ENCODE measurements at places on chromosomes 1 and 21.

- no peak for DNase-seq
Measured at GRCh38 chr1:28162151-28162550, 14.3 kb downstream of the PTAFR start.

DNA sequence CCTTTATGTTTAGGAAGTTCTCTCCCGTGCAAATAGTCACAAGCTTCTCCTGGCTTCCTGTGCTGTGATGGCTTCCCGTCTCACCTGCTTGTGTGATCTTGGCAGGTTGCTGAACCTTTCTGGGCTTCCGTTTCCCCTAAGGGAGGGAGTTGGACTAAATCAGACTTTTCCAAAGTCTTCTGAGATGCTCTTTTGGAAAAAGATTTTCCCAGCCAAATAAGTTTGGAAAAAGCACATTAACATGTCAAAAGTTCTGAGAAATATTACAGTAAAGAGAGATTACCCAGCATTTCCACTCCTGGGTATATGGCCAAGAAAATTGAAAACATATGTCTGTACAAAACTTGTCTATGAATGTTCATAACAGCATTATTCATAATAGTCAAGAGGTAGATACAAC lies 36.0 kb upstream of the TENT5C start:
- no peak for DNase-seq

- DNase-seq: no peak
Measured at GRCh38 chr1:74652711-74653139, 20.9 kb downstream of the ERICH3 start.

DNA sequence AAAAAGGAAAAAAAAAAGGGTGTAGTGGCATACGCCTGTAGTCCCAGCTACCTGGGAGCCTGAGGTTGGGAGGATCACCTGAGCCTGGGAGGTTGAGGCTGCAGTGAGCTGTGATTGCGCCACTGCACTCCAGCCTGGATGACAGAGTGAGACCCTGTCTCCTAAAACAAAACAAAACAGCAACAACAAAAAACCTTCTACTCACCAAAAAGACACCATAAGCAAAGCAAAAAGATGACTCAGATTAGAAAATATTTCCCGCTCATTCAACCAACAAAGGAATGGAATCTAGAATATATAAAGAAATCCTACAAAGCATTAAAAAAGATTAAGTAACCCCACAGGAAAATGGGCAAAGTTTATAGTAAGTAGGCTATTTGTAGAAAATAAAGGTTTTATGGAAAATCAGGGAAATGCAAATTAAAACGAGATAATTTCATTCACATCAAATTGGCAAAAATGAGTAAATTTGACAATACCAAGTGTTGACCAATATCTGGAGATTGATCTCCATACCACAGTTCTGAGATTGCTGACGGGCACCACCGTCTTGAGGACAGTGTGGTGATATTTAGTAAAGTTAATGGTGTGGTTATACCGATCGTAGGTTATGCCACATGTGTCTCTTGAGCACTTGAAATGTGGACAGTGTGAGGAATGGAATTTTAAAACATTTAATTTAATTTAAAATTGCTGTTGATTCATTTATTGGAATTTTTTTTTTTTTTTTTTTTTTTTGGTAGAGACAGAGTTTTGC lies 54.0 kb downstream of the PIK3CD start:
- no peak for DNase-seq

DNA sequence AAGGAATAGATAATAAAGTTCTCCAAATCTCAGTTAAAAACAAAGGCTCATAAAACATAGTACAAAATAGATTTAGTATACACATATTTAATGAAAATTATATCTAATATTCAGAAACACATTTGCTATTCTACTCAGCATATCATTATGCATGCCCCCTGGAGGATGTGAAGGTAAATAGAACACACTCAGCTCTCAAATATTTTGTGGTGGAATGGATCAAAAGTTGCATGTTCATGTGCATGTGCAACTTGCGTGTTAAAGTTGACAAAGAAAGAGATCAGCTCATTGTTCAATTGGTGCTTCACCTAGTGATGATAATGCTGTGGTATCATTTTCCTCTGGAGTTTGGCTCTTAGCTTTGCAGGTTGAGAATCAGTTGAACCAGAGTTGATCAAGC lies 4.9 kb upstream of the ZNF644 start:
- no peak for DNase-seq

DNA sequence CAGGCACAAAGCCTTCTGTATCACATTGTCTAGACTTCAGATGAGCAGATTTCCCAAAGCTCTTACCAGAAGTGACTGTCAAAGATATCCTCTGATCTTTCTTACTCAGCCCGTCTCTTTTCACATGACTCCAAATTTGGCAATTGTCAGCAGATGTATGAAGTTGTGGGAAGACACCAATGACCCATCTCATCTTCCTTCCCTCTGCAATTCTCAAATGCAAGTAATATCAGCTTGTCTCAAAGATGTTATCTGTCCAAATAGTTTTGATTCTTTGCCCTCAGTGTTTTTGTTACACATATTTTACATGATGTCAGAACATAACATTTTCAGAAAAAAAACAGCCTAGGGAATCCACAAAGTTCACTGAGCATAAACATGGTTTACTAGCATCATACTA lies 45.1 kb upstream of the RGS2 start:
- no peak for DNase-seq

- DNase-seq: no peak
Measured at GRCh38 chr1:224435999-224436398, 1.4 kb upstream of the WDR26 start.

- DNase-seq: no peak
Measured at GRCh38 chr21:26374817-26375216, 198.3 kb downstream of the CYYR1 start.

GRCh38 chr21:42614396-42614795 lies 39.0 kb upstream of the PDE9A start:
- peak; percentile 69 for DNase-seq

DNA sequence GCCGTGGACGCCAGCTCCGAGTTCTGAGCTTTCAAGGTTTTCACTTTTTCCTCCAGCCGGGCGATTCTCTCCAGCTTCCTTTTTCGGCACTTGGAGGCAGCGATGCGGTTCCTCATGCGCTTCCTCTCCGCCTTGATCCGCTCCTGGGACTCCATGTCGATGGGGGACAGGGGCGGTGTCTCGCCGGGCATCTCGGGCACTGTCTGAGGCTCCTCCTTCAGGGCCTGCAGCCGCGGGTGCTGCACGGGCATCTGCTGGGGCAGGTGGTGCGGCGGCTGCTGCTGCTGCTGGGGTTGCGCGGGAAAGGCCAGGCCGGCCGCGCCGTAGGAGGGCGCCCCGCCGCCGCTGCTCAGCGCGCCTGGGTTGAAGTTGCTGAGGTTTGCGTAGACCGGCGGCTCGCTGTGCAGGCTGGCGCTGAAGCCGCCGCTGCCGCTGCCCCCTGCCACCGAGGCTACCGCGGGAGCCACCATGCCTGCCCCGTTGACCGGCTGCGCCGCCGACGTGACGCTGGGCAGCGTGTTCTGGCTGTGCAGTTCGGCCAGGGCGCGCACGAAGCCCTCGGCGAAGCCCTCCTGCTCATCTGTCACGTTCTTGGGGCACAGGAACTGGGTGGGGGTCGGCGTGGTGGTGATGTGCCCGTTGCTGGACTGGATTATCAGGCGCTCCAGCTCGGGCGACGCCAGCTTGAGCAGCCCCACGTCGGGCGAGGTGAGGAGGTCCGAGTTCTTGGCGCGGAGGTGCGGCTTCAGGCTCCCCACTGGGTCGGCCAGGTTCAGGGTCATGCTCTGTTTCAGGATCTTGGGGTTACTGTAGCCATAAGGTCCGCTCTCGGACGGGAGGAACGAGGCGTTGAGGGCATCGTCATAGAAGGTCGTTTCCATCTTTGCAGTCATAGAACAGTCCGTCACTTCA lies 1.4 kb downstream of the JUN start:
- DNase-seq: peak; percentile 76

- no peak for DNase-seq
Measured at GRCh38 chr1:8974551-8974950, 28.9 kb downstream of the CA6 start.

- DNase-seq: no peak
Measured at GRCh38 chr1:46148318-46148717, 15.9 kb upstream of the PIK3R3 start.

DNA sequence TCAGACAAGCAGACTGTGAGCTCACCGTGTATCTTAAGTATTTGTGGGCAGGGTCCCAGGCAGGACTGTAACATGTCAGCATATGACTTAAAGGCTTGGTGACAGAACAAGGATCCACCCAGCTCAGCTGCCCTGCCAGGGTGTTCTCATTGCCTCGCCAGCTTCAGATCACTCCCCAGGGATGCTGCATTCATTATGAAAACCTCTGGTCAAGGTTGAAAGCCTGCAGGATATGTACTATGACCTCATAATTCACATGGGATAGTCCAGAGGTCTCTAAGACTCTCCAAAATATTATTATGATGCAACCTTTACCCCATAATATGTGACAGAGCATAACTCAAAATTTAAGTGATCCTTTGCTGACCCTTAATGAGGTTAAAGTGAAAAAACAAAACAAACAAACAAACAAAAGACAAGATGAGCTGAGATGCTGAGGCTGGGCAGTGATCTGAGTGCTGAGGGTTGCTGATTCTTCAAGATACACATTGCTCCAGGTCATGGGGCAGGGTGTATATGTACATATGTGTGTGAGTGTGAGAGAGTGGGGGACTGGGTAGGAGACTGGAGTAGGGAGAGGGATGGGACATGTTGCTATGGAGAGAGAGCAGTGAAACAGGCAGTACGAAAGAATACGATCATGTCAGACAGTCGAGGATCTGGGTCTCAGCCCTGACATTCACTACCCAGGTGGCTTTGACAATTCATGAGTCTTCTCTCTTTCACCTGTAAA lies 98.8 kb upstream of the DUSP10 start:
- DNase-seq: no peak

- DNase-seq: peak; percentile 65
Measured at GRCh38 chr1:59976194-59977074, 49.9 kb upstream of the CYP2J2 start.
